Mucosa of descending colon (tissue), 3 donors: ENCODE measurements at places on chromosomes 16 and 17. TPM values are rescaled to one million over a fixed set of nuclear protein-coding genes. Genes with fewer than 3 reads are reported as not detected.
A peak's percentile ranks its signal among the peaks of the same experiment; 100 is the strongest.

- no peak for DNase-seq
These were observed 4.5 kb upstream of the TSPOAP1 start for GRCh38 chr17:58332778-58333735.

DNA sequence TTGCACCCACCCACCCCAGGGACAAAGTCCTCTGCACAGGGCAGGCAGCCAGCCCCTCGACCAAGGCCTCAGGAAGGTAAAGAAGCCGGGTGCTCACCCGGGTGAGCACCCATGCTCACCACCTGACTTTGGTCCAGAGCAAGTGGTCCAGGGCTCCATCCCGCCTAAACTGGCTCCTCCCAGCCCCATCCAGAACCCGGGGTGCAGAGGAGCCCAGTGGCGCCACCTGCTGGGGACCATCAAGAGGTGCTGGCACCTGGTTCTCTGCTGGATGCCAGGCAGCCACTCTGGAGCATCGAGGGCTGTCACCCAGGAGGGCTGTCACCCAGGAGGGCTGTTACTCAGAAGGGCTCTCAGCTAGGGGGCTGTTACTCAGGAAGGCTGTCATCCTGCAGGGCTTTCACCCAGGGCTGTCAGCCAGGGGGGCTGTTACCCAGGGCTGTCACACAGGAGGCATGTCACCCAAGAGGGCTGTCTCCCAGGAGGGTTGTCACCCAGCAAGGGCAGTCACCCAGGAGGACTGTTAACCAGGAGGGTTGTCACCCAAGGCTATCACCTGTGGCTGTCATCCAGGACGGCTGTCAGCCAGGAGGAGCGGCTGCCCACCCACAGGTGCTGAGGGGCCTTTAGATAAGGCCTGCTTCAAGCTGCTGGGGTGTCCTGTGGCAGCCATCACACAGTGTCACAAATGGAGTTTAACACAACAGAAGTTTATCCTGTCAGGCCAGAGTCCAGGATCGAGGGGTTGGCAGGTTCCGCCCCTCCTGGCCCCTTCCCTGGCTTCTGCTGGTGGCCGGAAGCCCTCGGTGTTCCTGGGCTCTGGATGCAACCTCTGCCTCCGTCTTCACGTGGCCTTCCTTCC is 98.5 kb downstream of the TNFRSF13B start:
- DNase-seq = peak; percentile 57

DNA sequence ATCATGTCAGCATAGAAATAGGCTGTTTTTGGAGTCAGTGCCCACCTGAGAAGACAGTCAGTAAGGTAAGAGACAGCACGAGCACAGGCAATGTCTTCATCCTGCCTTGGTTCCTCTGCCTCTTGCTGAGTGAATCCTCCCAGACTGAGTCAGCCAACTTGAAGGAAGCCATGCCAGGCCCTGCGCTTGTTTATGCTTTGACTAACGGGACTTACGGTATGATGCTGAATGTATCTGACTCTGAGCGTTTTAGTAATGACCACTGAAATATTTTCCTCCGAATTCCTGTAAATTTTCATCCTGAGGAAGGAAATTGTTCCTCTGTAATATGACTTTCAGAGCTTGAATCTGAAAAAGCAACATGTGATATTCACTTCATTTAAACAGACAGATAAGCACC is 18.0 kb downstream of the C17orf67 start:
- DNase-seq = no peak

DNA sequence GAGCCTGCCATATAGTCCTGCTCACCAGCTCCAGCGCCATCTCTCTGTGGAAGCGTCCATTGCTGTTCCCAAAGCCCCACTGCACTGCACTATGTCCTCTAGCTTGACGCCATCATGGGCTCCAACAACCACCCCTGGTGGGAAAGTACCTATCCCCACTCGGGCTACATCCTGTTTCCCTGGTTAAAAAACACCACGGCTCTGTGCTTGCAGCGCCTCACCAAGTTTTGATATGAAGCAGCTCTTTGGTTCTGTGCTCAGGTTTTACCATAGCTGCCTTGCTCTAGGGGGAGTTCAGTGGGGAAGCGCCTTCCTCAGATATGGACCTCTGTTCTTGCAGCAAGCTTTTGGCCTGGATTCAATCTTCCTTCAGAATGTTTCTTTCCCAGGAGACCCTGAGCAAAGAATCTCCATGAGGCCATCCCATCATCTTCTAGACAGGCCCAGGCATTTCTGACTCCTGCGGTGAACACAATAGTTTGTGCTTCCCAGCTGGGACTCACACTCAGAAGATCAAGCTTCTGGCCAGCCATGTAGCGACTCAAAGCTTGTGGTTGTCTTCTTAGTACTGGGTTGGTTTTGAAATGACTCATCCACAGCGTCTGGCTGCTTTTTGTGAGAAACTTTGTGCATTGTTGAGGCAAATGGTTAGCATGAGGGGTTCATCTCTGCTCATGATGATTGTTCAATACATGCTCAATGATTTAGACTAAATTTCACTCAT is 39.5 kb downstream of the DYNLRB2 start:
- no peak for DNase-seq

GRCh38 chr16:64122177-64122576 is 999.7 kb downstream of the CDH11 start:
- DNase-seq = no peak

DNA sequence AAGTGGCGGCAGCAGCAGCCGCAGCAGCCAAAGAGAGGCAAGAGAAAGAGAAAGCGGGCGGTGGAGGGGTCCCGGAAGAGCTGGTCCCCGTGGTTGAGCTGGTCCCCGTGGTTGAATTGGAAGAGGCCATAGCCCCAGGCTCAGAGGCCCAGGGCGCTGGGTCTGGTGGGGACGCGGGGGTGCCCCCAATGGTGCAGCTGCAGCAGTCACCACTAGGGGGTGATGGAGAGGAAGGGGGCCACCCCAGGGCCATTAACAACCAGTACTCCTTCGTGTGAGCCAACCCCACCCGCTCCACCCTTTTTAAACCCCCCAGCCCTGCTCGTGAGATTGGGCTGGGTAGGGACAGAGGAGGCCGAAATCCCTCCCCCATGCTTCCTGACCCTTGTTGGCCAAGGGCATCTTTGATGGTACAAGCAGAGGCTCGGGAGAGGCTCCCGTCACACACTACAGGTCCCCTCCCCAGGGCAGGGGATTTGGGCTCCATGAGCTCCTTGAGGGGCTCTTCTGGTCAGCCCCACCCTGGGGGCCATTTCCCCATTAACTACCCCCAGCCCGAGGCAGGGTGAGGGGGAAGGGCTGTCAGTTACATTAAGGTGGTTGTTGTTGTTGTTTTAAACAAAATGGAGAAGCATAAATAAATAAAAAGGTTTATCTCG is 4.6 kb upstream of the ATP2A1 start:
- peak; percentile 35 for DNase-seq

DNA sequence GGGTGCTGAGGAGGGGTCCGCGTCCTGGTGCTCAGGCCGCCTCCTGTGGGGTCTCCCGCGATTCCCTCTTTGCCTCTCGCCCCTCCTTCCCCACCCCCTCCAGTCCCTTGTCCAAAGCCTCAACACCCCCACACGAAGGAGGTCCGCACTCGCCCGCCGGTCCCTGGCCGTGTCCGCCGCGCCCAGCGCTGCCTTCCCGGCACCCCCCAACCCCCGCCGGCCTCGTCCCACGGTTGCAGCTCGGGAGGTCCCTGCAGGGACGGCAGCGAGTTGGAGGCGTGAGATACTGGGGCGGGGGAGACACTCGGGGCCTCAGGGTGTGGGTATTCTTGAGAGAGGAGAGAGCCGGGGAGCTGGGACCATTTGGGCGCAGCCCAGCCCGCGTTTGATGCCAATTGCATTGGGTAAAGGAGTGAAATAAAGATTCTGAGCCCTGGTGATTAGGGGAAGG is 468 bp downstream of the FLYWCH2 start:
- DNase-seq = no peak

The DNAI2 gene
- total RNA-seq = not detected

The PDPK1 gene
- total RNA-seq = 79.6 TPM

The FOXC2 gene
- 0.23 TPM for total RNA-seq
